ENCODE measurements at places on chromosomes 4 and X. TPM values are rescaled to one million over a fixed set of nuclear protein-coding genes. Genes with fewer than 3 reads are reported as not detected.

GRCh38 chrX:1400049-1400448 is 8.1 kb upstream of the SLC25A6 start:
- no peak for DNase-seq

DNA sequence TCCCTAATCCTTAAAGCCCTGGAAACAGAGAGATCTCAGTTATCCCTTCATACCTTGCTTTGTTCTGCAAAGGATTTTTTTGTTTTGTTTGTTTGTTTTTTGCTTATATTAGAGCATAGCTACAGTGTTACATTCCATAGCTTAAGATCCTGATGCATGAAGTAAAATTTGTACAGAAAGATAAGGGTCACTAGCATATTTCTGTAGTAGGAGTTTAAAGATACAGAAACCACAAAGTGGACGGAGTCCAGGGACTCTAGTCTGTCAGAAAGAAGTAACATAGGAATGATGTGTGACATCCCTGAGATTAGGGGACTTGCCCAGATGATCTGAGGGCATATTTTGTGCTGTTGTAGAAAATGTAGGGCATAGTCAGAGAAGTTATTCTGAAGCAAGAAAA is 151.9 kb upstream of the PLAC1 start:
- no peak for DNase-seq

DNA sequence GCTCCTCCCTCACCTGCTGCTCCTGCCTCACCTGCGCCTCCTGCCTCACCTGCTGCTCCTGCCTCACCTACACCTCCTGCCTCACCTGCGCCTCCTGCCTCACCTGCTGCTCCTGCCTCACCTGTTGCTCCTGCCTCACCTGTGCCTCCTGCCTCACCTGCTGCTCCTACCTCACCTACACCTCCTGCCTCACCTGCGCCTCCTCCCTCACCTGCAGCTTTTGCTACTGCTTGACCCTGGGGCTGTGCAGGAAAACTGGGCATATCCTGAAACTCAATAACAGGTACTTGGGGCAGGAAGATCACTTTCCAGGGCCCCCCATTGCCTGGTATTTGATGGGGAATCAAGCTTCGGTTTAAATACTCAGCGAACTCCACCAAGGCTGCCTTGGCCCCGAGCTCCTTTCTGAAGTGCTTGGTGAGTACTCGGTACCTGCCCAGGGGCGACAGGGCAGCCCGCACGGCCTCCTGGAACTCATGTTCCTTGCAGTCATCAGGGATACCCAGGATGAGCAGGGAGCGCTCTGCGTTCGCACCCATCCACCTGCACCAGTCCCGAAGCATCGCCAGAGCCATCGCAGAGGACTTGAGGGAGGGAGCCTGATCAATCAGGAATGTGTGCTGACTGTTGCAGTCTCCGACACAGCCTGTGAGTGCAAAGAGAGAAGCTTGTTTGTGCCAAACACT is 2.7 kb downstream of the PNMA6E start:
- no peak for DNase-seq

DNA sequence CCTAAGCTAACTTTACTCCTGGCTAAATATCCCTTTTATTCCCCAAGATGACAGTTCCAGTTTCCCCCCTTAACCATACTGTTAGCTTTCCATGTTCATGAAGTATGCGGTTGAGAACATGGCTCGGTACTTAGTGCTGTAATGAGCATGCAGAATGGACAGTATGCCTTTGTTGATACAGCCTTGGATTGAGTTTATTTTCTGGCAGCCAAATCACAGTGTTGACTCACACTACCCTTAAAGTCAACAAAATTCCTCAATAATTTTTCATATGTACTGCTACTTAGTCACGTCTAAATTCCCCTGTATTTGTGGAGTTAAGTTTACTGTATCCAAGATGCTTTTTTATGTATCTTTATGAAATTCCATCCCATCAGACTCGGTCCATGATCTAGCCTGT is 1.4 kb upstream of the VEGFC start:
- no peak for DNase-seq

ADH7 gene
- total RNA-seq: not detected

DNA sequence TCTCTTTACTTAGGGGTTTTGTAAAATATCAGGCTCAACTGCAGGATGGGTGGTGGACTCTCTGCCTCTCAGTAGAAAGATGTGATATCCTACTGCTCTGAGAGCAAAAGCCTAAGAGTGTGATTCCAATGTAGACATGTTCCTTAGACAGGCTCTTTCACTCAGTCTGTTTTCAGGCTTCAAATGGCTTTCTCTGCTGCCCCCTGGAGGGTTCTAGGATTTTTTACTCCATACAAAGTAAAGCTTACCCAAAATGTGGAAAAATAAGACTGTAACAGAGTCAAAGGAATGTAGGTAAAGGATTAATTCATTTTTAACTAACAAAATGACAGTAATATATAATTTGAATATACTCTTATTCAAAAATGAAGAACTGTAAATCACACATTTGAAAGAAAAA is 32.1 kb downstream of the ZGRF1 start:
- no peak for DNase-seq
